ENCODE measurements at places on chromosomes 3 and 15.

DNA sequence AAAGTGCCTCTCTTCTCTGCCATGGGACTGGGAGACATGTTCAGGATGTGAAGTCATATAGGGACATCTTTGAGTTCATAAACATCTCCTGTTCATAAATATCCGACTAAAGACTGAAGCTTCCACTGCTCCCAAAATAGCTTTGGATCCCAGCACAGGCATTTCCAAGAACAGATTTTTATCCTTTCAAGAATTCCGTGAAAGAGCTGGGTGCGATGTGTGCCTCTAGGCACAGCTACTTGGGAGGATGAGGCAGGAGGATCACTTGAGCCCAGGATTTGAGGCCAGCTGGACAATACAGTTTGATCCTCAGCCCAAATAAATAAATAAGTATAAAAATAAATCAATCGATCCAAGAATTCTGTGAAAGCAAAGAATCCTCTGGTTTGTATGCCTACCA is 6.7 kb upstream of the ISLR2 start:
- no peak for DNase-seq

DNA sequence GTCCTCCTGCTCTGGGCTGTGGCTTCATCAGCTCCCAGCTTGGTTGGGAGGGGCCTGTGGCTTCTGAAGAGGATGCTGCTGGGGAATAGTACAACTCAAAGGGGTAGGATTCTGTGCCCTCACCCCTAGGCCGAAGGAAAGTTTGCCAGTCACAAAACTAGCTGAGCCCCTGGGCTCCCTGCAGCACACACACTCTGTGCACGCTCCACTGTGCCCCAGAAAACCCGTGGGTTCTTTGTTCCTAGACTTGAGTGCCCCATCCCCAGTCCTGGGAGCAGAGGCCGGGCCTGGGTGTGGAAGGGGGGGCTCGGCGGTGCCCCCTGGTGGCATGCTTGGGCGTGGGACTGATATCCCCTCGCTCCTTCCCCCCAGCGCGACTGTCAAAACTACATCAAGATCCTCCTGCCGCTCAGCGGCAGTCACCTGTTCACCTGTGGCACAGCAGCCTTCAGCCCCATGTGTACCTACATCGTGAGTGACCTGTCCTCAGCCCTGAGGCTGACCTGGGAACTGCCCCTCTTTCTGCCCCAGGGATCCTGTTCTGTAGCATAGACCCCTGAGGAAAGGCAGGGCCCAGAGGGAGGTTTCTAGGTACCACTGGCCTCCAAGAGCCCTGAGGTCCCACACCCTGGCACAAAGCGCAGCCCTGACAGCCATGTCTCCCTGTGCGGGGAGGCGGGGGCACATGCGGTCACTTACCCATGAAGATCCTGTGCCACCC is 14.2 kb downstream of the CIB1 start:
- peak; percentile 90 for DNase-seq

DNA sequence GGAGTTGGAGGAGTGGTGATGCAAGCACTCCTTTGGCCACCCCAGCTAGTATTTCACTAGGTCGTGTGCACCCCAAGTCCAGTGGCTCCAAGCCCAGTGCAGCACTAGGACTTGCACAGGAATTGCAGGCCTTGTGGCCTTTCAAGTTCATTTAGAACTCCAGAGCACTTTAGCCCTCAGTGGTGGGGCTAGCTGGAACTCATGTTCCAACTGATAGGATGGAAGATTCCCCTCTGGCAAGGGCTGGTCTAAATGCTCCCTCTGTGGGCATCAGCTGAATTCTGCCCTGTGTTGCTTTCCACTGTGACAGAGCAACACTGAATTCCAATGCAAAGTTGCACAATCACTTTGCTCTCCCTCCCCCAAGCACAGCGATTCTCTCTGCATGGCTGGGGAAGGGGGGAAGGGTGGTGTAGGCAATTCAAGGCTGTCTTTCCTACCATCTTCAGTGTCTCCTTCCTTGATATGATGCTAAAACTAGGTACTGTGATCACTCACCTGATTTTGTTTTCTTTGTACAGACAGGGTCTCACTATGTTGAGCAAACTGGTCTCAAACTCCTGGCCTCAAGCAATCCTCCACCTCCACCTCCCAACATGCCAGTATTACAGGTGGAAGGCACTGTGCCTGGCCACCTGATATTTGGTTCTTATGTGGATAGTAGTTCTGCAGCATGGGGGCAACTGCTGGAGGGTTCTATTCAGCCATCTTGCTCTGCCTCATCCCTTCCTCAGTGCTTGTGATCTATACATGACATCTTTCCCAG is 10.3 kb downstream of the USF3 start:
- no peak for DNase-seq

- DNase-seq, result no peak
Observed at GRCh38 chr3:72964633-72965032, 32.0 kb upstream of the PPP4R2 start.

GRCh38 chr3:183341545-183342288 is 86.7 kb downstream of the MCF2L2 start:
- DNase-seq, result no peak

DNA sequence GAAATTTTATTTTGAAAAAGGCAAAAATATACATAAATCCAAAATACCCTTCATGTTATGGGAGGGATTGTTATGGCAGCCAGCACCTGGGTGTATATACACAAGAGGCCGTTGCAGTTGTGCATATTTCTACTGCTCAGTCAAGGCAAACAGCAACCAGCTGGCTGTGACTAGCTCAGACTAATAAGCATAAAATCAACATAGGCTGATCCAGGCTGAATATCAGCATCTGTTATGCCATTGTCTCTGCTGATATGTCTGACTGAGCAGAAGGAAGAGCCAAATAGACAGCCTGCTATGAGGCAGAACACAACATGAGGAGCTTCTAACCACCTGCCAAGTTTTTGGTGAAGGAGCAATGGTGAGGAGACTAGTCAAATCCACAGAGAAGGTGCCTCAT is 457.5 kb upstream of the ALCAM start:
- peak; percentile 20 for DNase-seq

GRCh38 chr3:168085491-168086119 is 10.1 kb downstream of the GOLIM4 start:
- DNase-seq, result no peak

DNA sequence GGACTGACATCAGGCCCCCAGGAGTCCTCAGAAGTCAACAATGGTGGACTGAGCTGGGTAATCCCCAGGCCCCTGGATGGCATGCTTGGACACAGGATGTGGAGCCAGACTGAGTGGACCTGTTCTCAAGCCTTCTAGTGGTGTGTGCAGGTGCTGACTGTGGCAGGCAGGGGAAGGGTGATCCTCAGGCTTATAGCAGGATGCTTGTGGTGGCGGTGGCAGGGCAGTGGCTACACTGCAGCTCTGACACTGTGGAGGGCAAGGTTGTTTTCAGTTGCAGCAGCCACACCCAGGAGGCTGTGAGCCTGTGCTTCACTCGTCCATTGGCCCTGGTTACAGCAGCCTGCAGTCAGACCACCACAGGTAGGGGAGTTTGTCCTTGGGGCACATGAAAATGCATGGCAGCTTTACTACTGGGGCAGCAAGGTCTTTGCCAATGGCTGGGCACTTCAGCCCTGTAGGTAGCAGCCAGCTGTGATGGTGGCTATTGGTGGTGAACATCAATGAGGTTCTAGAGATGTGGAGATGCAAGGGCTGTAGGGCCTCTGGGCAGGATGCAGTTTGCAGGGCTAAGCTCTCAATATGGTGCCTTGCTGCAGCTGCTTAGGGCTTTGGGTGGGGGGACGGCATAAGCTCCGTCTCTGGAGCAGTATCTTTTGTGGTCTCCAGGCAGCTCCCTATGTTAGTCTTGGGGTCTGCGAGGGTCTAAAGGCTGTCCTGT is 17.5 kb upstream of the MYO5A start:
- DNase-seq, result no peak

- DNase-seq, result no peak
Observed at GRCh38 chr3:129723558-129724324, 117.3 kb upstream of the PLXND1 start.

DNA sequence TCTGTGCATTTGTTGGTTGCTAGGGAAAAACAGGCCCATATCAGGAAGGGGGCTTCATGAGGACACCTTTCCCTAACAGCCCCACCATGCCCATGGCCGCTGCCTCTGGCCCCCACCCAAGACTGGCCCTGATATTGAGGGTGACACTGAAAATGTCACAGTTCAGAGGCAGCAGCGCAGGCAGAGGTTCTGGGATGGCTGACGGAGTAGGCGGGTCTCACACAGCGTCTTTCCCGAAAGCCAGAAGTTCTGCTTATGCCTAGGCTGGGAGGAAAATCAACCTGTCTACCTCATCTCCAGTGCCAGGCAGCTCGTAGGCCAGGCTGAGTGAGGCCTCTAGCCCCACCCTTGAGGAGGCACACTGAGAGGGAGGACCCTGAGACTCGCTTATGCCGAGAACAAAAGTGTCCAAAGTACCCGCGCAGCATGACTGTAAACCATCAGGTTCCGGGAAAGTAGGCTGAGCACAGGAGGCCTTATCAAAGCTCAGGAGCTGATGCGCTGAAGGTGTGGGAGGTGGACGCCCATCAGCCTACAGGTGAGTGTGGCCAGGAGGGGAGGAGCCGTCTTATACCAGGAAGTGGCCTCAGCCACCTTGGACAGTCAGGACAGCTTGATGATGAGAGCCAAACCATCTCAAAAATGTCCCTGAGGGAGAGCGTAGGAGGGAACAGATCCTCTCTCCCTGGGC is 27.5 kb downstream of the GRAMD2A start:
- DNase-seq, result no peak

DNA sequence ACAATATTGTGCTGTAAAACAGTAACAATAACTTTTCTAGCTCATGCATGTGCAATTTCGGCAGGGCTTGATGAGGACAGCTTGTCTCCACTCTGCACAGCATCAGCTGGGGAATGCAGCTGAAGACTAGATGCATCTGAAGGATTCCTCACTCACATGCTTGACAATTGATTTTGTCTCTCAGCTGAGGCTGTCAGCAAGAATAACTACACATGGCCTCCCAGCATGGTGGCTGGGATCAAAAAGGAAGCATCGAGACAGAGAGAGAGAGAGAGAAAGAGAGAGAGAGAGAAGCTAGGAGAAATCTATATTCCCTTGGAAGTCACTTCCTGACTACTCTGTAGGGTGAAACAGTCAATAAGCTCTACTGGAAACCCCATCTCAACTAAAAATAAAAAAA is 487.1 kb downstream of the PLOD2 start:
- DNase-seq, result no peak

DNA sequence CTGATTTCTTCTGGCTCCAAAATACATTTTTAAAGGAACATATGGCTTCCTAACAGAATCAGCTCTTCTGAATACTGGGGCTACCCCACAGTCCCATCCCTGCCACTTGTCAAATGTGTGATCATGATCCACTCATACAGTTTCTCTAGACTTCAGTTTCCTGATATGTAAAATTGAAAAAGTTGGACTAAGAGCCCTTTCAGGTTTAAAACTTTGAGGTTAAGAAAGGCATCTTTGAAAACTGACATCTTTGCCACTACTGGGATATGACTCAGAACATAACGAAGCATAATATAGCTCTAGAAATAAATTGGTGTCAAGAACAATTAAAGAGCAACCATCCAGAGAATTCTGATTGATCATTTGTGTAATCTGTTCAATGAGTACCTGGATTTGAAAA is 248.3 kb downstream of the IL5RA start:
- DNase-seq, result no peak

DNA sequence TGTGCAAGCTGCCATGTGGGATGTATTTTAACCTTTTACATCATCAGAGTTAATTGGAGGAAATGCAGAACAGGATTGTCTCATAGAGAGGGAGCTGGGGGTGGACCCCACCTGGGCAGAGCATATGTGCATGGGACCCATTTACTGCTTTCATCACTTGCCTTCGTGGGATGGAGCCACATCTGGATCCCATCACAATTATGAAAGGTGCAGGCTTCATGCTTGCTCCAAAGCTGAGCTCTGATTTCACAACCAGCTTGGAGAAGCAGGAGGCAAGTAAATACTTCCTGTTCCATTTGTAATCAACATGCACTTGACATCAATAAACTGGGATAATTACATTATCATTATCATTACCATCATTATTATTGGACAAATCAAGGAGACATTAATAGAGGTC is 161.9 kb downstream of the ALDH1A2 start:
- no peak for DNase-seq

DNA sequence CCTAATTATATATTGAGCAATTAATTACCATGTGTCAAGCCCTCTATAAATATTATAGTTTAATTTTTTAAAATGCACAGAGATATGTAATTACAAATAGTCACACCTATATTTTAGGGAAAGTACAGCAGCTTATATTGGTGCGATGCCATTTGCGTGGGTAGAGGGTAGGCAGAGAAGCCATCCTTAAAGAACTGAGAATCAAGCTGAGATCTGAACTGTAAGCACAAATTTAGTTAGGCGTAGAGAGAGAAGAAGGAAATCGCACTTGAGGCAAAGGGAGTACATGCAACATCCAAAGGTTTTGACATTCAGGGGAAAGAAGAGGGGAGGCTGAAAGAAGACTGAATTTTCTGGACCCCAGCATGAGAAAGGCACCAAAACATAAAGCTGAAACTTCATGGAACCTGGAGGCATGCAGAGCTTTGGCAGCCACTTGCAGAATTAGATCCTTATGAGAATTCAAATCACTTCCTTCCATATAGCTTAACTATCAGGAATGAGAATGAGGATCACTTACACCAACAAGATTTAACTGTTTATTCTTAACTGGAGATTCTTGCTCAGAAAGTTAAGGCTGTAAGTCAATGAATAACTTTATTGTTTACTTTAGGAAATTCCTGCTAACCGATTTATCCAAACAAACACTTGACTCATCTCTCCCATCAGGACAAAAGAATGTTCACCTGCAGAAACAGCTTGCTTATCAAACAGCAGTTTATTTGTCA is 114.3 kb downstream of the TGFBR2 start:
- no peak for DNase-seq

GRCh38 chr3:153970047-153970446 is 151.1 kb upstream of the ARHGEF26 start:
- no peak for DNase-seq

DNA sequence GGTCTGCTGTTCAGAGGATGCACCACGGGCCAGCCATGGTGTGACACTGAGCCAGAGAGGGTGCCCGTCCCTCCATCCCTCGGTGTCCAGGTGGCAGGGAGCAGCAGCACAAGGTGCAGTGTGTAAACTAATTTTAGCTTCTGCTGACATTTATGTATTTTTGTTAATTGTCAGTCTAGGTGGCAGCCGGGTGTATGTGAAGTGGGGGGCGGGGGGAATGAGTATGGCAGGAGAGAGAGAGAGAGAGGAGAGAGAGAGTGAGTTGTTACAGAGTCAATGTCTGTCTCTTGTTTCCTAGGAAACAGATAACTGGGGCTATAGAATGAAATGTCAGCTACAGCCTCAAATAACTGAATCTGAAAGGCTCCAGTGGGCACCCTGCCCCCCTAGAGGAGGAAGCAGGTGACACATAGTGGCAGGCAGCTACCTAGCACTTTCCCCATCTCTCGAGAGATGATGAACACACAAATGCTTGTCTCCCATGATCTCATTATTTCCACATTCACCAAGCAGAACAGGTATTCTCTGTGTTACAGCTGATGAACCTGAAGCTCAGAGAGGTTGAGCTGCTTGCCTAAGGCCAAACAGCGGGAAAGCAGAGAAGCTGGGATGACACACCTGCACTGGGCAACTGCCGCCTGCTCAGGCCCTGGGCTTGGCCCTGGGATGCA is 24.7 kb downstream of the RASGRF1 start:
- no peak for DNase-seq

GRCh38 chr3:184368586-184369183 is 7.2 kb downstream of the POLR2H start:
- no peak for DNase-seq

- DNase-seq, result no peak
Observed at GRCh38 chr3:38805765-38806386, 10.1 kb downstream of the SCN10A start.

Data from SK-N-SH (cell line).